LoVo (cell line): ENCODE measurements at places on chromosomes 3 and 15.

DNA sequence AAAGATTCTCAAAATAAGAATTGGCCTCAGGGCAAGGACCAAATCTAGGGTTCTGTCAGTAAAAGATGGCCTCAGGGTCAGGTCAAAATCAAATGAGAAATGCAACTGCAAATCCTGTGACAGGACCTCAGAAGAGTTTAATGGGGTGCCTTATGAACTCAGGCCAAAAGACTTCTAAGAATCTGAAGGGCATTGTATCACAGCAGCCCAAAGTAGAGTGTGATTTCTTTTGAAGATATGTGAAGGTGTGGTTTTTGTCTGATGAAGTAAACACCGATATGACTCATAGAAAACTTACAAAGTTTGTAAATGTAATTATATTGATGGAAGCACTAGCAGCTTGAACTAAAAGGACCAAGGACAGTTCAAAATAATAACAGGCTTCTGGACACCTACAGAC is 966.1 kb downstream of the AGBL1 start:
- no peak for DNase-seq

GRCh38 chr15:79170256-79170664 is 79.7 kb upstream of the RASGRF1 start:
- DNase-seq = peak; percentile 63

- DNase-seq = no peak
Measured at GRCh38 chr15:41883484-41883825, 10.4 kb downstream of the SPTBN5 start.

DNA sequence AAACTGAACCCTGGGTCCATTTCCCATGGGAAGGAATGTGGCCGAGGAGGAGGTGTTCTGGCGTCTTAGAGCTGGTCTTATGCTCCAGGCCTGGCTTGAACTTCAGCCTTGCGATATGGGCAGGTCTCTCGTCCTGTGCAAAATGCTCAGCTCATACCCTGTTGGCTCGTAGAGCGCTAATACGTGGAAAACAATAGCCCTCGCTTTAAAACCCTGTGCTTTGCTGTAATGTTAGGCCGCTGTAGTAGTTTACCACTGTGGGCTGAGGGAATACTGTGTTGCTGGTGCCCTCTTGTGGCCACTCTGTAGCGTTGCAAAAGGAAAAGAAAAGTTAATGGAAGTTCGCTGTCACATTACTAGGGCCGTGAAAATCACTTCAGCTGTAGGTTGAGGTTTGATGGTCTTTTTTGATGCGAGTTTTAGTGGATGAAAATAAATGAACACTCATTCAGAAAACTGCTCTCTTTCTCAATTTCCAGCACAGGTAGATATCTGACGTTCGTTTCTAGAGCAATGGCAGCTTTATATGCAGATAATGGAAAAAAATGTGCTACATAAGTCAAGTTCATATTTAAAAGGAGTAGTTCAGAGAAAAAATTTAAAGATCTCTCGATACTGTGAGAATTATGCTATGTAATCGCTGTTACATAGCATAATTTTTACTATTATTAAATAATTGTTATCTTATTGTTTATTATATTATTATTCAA is 92.9 kb downstream of the MCTP2 start:
- peak; percentile 71 for DNase-seq

GRCh38 chr15:39444735-39445470 is 136.0 kb upstream of the THBS1 start:
- no peak for DNase-seq

DNA sequence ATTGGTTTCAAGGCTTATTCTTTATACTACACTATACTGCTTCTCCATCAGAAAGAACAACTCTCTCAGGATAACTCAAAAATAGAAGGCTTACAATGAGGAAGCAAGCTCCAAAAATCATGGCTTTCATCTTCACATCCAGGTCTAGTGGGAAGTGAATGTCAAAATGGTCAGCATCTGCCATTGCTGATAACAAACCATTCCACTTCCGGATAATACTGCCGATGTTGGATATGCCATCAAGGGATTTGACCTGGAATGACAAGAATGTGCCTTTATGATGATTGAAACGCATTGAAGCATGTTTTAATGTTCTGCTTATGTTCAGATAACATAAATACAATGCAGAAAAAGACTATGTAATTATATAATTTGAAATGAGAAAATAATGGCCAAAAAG is 34.0 kb upstream of the PLOD2 start:
- no peak for DNase-seq

- DNase-seq = no peak
Measured at GRCh38 chr3:158745551-158745950, 13.3 kb upstream of the RARRES1 start.

- no peak for DNase-seq
Measured at GRCh38 chr3:58036293-58037032, 28.2 kb downstream of the FLNB start.

- DNase-seq = no peak
Measured at GRCh38 chr15:41970456-41970855, 1.9 kb downstream of the EHD4 start.

DNA sequence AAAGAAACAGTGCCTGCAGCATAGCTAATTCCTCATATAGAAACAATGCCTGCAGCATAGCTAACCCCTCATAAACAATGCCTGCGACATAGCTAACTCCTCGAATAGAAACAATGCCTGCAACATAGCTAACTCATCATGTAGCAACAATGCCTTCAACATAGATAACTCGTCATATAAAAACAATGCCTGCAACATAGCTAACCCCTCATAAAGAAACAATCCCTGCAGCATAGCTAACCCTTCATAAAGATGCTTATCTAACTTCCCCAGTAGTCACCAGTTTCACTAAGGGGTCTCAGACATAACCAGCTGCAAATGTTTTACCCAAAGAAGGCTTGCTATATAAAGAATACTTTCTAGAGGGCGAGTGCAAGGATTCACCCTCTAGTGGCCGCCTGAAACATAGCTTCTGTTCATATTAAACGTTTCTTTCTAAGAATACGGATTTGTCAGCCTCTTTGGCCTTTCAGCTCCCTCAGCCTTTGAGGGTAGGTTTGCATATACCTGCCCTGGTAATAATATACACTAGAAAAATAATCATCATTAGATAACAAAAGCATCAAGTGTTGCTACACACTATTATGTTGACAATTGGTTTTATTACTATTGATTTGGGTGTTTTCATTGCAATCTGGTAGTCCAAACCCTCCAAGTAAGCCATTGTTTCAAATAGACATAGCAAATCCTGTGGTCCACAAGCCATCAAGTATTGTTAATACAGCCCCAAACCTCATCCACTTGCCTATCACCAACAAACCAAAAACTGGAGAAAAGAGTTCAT is 44.4 kb upstream of the FAN1 start:
- peak; percentile 41 for DNase-seq

DNA sequence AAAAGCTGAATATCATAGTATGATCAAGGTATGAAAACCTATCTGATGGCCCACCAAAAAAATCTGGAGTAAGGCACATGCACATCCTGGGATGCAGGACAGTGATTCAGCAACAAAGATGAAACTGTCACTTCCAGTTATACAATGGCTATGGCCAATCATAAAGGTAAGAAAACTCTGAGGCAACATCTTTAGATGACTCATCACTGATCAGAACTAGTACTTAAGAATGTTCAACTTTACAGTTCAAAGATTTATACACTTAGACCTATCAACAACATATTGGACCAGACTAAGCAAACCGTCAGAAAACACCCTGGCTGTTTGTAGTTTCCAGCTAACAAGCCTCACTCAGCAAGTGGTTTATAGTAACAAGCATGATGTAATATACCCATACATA is 21.3 kb upstream of the PLCH1 start:
- DNase-seq = no peak

DNA sequence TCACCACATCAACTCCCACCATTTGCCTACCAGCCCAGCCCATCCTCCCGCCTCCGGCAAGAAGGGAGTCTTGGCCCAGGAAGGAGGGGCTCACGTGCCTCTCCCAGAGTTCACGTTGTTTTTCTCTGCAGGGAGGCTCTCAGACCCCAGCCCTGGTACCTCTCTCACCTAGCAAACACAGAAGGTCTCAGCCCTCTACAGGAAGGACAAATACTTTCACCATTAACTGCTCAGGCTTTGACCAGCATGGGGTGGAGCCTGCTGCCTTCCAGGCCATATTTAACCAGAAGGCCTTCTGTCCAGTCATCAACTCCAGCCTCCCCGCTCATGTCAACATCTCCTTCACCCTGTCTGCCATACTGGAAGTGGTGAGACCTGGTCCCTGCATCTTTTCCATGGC is 19.0 kb upstream of the HTR3E start:
- DNase-seq = no peak

DNA sequence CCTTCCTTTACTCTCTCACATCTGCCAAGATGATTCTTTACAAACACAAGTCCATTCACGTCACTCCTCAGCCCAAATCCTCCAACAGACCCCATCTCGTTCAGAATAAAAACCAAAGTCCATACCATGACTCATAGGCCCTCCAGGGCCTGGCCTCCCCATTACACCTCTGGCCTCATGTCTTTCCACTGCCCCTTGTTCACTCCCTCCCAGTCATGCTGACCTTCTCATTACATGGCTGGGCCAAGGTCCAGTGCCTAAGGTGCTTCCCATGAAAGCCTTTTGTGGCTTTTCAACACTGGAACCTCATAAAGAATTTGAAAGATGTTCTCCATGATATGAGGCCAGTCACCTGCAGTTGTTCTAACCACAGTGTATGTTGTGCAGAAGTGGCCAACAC is 44.5 kb downstream of the NEK10 start:
- DNase-seq = no peak

GRCh38 chr3:4232798-4233197 is 70.4 kb upstream of the SETMAR start:
- DNase-seq = no peak

DNA sequence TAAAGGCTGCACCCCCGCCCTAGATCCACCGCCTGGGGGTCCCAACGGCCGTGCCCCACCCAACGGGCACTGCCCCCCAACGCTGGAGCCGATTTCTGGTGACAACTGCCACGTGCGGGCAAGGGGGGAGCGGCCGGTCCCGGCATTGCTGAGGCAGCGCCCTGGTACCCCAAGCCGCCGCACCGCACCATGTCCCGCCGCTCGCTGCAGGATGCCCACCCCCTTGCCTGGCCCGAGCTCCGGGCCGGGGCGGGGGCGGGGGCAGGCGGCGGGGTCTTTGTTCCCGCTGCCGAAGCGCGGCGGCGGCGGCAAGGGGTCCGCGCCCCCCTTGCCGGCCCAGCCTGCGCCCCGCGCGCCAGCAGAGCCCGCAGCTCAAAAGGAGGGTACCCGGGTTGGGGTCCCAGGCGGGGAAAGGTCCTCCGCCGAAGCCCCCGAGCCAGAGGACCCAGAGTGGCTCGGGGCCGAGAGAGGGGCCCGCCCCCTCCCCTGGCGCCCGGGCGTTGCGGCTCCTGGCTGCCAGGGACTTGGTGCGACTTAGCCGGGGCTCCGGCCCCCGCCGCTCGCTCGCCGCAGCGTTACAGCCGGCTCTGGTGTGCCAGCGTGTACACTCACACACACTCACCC is 678 bp downstream of the SEMA7A start:
- no peak for DNase-seq

DNA sequence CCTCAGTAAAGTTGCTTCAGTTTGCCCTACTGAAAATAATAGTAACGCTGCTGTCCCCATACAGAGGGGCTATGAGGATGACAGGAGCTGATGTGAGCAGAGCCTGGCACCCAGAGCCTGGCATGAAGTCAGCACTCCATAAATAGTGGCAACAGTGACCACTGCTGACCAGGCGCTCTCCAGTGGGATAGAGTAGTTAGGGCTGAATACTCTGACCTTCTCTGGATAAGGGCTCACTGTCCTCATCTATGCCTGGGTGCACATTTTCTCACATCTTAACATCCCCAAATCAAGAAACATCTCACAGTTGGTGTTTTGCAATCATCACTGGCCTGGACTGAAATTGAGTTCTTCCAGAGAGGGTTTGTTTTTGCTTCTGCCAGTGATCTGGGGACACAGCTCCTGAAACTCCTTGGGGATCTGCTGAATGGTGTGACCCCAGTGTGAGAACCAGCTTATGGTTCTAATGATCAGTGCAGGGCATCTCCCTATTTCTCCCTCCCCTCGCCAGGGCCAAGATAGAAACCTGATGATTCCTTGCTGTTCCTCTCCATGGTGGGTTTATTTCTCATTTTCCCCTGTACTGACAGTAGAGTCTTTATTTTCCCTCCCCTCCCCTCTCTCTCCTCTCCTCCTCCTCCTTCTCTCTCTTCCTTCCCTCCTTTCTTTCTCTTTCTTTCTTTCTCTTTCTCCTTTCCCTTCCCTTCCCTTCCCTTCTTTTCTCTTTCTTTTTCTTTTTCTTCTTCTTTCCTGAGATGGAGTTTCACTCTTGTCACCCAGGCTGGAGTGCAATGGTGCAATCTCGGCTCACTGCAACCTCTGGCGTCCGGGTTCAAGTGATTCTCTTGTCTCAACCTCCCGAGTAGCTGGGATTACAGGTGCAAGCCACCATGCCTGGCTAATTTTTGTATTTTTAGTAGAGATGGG is 3.5 kb upstream of the PCSK6 start:
- DNase-seq = no peak

DNA sequence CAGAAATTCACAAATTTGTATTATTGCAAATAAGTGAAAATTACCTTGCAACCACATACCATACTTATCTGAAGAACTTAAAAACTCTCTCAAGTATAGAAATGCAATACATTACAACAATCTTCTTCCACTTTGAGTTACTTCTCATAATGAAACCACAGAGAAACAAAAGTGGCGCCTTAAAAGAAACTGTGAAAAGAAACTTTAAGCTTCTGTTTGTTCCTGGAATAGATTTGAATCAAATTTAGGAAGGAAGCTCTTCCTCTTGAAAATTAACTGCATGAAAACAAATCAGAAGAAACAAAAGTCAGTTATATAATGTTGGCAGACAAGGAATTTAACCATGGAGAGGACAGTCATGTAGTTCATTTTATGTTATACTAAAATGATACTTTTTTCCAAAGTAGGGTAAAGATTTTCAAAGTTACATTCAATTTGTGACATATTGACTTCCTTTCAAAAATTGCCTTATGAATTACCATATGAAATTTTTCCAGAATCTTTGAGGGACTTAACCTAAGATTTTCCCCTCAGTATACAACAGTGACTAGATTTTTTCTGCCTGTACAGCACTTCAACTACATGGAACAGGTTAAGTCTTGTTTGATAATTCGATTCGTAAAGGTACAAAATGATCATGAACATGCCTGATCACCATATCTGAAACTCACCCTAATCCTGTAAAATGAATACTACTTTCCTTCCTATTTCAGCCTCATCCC is 57.6 kb upstream of the TNFSF10 start:
- no peak for DNase-seq

GRCh38 chr3:127857333-127857732 is 35.0 kb upstream of the MGLL start:
- DNase-seq = no peak

GRCh38 chr15:44243829-44244228 is 44.7 kb upstream of the GOLM2 start:
- no peak for DNase-seq

- no peak for DNase-seq
Measured at GRCh38 chr15:70086636-70087035, 11.1 kb downstream of the TLE3 start.

- DNase-seq = no peak
Measured at GRCh38 chr3:10462641-10463532, 42.5 kb downstream of the ATP2B2 start.

GRCh38 chr3:103786296-103786695 is 1351.5 kb downstream of the ZPLD1 start:
- no peak for DNase-seq
